ENCODE measurements at places on chromosomes 5 and 9.

DNA sequence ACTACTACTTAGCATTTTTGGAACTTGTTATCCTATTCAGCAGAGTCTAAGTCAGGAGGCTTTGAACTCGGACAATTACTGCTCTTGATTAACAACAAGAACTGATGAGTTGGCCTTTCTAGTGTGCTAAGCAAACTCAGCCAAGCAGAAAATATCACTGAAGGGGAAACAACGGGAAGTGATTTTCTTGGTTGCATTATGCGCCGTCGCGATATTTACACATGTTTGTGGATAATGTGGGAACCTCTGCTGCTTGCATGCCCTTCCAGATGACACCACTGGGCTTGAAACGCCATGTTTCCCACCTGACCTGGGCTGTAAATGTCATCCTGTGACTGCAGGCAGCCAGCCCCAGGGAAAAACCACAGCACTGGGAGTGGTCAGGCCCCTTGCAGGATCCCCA lies 205.5 kb downstream of the PAX5 start:
- no peak for DNase-seq

GRCh38 chr5:177089127-177089526 lies 2.4 kb downstream of the FGFR4 start:
- DNase-seq: no peak

DNA sequence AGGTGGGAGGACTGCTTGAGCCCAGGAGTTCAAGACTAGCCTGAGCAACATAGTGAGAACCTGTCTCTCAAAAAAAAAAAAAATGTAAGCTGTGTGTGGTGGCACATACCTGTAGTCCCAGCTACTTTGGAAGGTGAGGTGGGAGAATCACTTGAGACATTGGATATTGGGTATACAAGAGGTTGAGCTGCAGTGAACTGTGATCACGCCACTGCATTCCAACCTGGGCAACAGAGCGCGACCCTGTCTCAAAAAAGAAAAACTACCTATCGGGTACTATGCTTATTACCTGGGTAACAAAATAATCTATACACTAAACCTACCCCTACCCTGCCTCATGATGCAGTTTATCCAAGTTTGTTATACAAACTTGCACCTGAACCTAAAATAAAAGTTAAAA lies 64.9 kb downstream of the AOPEP start:
- DNase-seq: no peak

GRCh38 chr5:179374506-179375235 lies 29.4 kb upstream of the ADAMTS2 start:
- no peak for DNase-seq

- DNase-seq: no peak
Observed at GRCh38 chr9:3277200-3277599, 248.6 kb downstream of the RFX3 start.

DNA sequence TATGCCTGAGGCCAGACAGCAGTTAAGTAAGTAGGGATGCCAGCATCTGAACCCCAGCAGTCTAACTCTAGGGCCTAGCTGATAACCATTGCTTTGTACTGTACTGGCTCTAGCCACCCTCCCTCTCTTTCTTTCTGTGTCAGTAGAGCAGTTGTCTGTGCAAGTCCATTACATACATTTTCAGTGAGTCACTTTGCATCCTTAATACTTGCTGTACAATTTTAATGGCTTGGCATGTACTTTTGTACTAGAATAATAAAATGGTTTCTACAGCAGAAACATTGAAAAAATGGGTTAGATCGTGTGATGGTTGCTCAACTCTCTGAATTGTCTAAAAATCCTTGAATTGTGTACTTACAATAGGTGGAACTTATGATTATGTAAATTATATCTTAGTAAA lies 1.5 kb upstream of the TTC39B start:
- no peak for DNase-seq

DNA sequence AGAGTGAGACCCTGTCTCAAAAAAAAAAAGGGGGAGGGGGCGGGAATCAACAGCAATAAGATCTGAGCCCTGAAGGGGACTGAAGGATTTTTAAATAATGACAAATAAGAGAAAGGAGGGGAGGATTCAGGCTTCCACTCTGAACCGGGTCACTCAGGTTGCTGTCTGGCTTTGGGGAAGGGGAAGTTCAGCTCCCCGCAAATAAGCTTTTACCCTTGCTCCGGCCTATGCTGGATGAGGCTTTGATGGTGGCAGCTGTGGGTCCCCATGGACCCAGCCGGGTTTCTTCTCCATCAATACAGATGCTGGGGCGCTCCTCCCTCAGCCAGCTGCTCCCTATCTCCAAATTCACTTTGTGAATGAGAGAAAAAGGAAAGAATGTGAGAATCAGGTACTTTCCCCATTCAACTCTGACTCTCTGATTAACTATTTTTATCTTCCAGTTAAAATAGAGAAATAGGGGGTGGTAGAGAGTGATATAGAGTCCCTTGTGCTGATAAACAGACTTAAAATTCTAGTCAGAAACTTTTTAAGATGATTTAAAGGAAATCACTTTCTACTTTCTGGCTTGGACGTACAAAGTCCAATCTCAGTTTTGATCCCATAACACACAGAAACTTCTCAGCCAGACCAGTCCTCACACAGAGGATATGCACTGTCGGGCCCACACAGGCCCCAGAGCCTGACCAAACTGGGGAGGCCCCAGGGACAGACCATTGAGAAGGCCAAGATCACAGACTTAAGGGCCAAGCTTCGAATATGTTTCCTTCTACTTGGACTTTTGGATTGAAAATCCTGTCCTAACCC lies 39.6 kb downstream of the C5orf15 start:
- DNase-seq: no peak

DNA sequence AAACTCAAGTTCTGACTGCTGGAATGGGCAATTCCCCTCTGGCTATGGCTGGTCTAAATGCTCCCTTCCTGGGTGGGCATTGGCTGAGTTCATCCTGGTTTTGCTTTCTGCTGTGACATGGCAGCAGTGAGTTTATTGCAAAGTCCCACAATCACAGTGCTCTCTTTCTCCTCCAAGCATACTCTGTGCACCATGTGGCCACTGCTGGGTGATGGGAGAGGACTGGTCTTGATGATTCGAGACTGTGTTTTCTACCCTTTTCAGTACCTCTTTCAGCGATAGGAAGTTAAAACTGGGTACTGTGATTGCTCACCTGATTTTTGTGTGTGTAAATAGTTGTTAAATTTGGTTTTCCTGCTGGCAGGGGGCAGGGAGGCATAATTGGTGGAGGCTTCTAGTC lies 49.7 kb downstream of the FER start:
- no peak for DNase-seq

- no peak for DNase-seq
Observed at GRCh38 chr5:148984345-148984744, 78.5 kb downstream of the SH3TC2 start.

DNA sequence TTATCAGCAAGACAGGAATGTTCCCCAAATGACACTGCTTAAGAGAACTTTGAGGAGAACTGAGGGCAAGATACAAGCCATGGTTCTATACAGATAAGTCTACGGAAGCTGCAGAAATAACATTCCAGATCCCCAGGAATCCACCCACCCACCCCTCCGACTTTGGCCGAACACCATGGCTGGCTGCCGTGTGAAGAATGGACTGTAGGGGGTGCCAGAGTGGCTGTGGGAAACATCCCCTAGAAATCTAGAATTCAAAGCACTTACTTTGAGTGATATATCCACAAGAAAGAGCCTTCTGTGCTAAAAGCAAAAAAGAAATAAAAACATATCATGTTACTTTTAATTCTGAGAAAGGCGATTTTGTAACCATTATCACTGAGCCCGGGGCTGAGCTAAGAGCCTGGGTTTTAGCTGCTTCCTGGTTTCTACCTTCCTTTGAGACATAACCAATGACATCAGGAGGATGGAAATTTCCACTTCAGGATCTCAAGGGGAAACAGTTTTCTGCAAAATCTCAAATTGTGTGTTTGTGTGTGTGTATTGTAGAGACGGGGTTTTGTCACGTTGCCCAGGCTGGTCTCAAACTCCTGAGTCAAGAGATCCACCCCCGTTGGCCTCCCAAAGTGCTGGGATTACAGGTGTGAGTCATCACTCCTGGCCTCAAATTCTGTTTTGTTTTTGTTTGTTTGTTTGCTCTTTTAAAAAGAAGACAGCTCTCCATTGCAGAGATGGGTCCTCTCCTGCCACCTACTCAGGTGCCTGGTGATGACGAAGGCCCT lies 36.4 kb downstream of the GGTA1 start:
- no peak for DNase-seq

DNA sequence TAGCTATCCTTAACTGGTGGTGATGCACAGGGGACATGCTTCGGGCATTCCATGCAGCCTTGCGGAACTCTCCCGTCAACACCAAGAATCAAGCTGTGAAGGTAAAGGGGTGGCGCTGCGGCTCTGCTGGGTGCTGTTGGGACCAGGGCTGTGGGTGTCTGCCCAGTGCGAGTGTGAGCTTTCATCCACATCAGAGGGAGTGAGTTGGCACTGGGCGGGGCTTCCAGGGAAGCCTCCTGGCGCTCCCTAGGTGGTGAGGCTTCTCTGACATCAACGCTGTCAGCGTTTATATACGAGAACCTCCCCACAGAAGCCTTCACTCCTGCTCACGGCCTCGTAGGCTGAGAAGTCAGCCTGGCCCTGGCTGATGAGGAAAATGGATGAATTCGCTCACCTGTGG lies 11.7 kb downstream of the ARPC5L start:
- DNase-seq: no peak

DNA sequence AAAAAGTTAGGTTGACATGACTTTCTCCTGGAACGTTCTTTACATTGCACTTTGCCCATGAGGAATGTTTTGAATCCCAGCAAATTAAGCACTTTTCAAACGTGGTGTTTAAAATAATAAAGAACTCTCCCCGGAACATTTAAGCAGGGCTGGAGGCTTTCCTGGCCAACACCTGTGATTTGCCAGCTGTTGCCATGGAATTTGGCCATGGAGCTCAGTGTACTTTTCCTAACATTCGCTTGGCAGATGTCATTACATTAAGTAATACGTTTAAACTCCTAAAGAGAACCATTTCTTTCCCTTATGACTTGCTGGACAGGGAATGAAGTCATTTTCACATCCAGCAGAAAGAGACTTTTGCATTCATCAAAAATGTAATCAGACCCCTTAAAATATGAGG lies 146.1 kb downstream of the GAS1 start:
- no peak for DNase-seq

GRCh38 chr9:27341545-27342294 lies 44.8 kb upstream of the EQTN start:
- DNase-seq: no peak

- DNase-seq: no peak
Observed at GRCh38 chr5:153537207-153537606, 46.7 kb downstream of the GRIA1 start.

GRCh38 chr9:37988041-37988440 lies 81.0 kb downstream of the SHB start:
- DNase-seq: no peak

- DNase-seq: no peak
Observed at GRCh38 chr9:120307599-120307998, 272.4 kb downstream of the CDK5RAP2 start.

DNA sequence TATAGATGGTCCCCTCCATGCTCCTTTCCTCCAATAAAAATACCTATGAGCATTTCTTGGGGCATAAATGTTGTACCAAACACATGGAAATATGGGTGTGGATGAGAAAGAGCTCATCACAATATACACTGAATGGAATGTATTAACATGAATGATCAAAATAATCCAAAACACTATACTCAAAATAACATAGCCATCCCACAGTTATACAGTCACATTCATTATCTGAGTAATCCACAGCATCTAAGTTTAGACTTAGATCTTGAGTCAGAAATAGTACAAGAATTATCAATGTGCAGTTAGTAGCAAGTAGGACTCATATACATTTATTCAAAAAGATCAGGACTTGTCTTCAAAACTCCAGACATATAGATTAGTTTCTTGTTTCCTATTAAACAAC lies 175.2 kb upstream of the NREP start:
- DNase-seq: no peak

DNA sequence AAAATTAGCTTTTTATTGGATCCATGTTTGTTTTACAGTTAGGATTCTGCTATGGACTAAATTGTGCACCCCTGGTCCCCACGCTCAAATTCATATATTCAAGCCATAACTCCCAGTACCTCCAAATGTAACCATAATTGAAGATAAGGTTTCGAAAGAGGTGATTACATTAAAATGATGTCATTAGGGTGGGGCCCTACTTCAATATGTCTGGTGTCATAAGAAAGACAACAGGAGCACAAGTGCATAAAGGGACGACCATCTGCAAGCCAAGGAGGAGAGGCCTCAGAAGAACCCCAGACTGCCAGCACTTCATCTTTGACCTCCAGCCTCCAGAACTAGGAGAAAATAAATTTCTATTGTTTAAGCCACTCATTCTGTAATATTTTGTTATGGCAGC lies 7.4 kb upstream of the HNRNPA0 start:
- DNase-seq: no peak

DNA sequence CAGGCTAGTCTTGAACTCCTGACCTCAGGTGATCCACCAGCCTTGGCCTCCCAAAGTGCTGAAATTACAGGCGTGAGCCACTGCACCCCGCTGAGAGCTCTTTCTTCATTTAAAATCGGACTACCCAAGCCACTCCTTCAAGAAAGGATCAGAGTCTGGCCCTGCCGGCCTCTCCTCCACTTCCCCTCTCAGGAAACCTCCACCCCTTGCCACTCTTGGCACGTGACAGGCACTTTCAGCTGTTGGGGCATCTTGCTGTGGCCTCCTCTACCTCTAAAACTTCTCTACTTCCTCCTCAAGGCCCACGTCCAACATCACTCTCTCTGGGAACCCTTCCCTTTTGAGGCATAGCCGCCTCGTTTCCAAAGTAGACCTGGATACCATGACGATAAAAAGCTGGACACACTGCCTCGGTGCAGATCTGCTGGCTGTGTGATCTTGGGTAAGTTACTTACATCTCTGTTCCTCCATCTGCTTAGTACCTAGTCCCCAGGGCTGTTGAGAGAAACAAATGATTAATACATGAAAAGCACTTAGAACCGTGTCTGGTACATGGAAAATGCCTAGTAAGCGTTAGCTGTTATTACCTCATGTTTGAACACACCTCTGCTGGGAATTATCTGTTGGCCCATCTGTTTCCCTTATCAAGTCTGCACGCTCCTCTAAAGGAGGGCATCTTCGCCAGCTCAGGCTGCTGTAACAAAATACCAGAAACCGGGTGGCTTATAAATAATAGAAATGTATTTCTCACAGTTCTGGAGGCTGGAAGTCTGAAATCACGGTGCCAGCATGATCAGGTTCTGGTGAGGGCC lies 55.3 kb downstream of the SMIM23 start:
- DNase-seq: no peak

GRCh38 chr5:174392892-174393291 lies 331.5 kb upstream of the MSX2 start:
- no peak for DNase-seq

All from activated CD4-positive, CD25-positive, alpha-beta regulatory T cell (primary cell).